Epithelial cell of proximal tubule (primary cell): ENCODE measurements at places on chromosomes 16 and 17. TPM values are rescaled to one million over a fixed set of nuclear protein-coding genes. Genes with fewer than 3 reads are reported as not detected.

Gene SHISA6
- total RNA-seq = not detected in 2 replicates

- DNase-seq = no peak
Measured at GRCh38 chr16:69223882-69224281, 36.9 kb downstream of the SNTB2 start.

Gene EFTUD2
- 78.1 and 129 TPM in 2 replicates for total RNA-seq

GRCh38 chr17:41653892-41654677 lies 29.7 kb upstream of the KRT17 start:
- DNase-seq = no peak

Gene GALK1
- total RNA-seq = 44.3 and 48.2 TPM in 2 replicates

- DNase-seq = no peak
Measured at GRCh38 chr17:40796846-40797245, 2.9 kb downstream of the KRT28 start.

DNA sequence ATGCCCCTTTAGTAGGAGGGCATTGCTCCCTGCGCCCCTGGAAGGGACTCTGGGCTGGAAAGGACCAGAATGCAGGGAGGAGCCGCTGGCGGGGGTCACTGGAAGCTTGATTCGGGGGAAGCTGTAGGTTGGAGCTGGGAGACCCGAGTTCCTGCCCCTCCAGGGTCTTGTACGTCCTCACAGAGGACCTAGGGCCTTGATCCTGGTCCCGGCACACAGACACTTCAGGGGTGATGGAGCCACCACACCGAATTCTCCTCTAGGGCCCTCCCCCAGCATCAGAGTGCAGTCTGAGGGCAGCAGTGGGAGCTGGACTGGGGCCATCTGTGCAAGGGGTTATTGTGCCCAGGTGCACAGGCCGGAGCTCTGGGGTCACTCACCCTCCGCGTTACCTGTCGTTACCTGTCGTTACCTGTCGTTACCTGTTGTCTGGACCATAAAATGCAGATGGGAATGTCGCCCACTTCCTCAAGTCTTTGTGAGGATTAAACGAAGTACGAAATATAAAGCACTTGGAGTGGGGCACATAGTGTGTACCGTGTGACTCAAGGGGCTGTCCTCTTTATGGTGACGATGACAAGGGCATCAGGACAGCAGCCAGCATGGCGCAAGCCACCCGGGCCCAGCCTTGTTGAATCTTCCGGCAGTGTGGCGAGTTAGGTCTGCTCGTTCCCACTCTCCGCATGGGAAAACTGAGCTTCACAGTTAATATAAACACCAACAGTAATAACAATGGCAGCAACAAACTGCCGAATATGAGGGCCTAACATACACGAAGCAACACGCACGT lies 48.6 kb downstream of the CMIP start:
- no peak for DNase-seq

- no peak for DNase-seq
Measured at GRCh38 chr16:47309581-47310312, 151.1 kb downstream of the ITFG1 start.

DNA sequence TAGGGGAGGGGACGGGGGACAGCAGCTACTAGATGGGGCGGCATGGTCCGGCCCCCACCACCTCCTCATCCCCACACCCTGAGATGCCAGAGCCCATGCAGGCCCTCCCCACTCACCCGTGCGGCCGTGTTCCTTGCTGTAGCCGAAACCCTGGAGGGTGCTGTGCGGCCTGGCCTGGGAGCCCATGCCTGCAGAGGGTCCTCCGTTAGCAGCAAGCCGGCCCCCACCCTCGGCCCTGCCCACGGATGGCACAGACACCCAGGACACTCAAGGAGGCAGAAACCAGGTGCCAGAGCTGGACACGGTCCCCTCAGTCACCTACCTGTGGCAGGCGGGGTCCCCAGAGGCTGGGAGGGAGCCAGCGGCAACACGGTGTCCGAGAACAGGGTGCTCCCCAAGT lies 5.5 kb downstream of the TEPSIN start:
- no peak for DNase-seq

Gene TAC4
- total RNA-seq = not detected in 2 replicates

GRCh38 chr16:46607529-46607928 lies 13.7 kb downstream of the SHCBP1 start:
- DNase-seq = peak; percentile 31

GRCh38 chr16:54375071-54375470 lies 88.5 kb upstream of the IRX3 start:
- DNase-seq = no peak

- peak; percentile 74 for DNase-seq
Measured at GRCh38 chr16:12188061-12188934, 211.8 kb downstream of the SNX29 start.

- no peak for DNase-seq
Measured at GRCh38 chr16:86002178-86002900, 103.4 kb downstream of the IRF8 start.

Gene GAS2L2
- not detected in 2 replicates for total RNA-seq

DNA sequence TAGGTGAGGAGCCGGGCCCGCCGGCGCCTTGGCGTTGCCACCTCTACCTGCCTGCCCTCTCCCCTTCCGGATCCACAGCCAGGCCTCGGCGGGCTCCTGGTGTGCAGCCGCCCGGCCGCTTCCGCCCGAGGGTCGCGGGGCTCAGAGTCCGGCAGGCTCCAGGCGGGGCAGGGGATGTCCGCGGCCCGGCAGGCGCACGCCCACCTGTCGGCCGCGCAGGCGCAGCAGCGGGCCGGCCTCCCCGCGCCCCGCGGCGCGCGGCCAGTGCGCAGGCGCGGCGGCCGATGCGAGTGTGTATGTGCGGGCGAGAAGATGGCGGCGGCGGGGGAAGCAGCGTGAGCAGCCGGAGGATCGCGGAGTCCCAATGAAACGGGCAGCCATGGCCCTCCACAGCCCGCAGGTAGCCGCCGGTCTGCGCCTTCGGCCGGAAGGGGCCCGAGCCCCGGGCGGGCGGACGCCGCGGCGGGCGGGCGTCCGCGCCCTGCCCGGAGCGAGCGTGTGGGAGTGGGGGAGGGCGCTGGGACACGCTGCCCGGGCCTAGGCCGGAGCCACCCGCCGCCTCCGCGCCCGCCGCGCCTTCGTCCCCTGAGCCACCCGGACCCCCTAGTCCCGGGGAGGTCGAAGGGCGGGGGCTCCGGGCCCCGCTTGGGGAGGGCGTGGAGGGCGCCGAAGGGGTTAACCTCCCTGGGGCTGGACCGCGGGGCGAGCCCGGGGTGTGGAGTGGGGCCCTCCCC lies at the start of gene USP10:
Gene USP10, plus strand, starts transcription at position 289 of the 734 bp plus-strand sequence. Its CDS starts 91 bp downstream, at position 380.
- no peak for DNase-seq

Gene CACNG1
- total RNA-seq = not detected in 2 replicates

Gene TPSG1
- not detected in 2 replicates for total RNA-seq

DNA sequence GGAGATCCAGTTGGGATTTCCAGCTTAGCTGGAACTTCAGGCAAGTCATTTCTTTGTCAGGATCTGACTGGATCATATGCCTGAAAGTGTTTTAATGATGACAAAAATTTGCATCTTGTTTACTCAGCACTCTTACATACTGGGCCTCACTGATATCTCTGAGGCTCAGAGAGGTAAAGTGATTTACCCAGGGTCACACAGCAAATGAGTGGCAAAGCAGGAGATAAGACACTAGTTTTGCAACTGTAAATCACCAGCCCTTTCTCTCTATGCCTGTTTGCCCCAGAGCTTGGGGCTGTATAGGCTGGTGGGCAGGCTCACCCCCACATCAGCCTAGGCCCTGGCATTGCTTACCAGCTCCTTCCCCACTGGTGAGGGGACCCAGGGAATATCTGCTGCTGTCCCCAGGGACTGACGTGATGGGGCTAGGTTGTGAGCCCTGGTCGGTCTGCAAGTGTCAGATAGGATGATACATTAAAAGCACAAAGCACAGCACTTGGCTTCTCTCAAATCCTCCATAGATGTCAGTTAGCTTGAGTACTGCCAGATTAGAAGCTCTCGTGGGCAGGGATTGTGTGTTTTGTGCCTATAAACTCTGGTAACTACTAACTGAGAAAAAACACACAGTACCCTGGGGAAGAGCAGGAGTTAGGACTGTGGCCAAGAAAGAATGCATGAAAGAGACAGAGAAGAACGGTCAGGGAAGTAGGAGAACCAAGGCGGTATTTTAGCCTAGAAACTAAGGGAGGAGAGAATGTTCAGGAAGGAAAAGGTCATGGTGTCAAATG lies 165.4 kb downstream of the COPRS start:
- no peak for DNase-seq

- DNase-seq = no peak
Measured at GRCh38 chr17:6120351-6120750, 50.2 kb downstream of the WSCD1 start.

Gene TMC5
- 0.35 and 0.36 TPM in 2 replicates for total RNA-seq

- no peak for DNase-seq
Measured at GRCh38 chr17:48754500-48755261, 26.1 kb upstream of the HOXB13 start.

Gene FUS
- 67.2 and 83.8 TPM in 2 replicates for total RNA-seq

GRCh38 chr16:87407511-87408112 lies 15.5 kb downstream of the MAP1LC3B start:
- DNase-seq = peak; percentile 78

- DNase-seq = peak; percentile 92
Measured at GRCh38 chr17:62188713-62189112, 123.6 kb upstream of the MED13 start.

GRCh38 chr16:5633845-5634440 lies 536.3 kb upstream of the EEF2KMT start:
- DNase-seq = no peak

GRCh38 chr17:40779181-40779909 lies 3.0 kb downstream of the KRT27 start:
- no peak for DNase-seq

Gene PRSS33
- not detected in 2 replicates for total RNA-seq

Gene MPP2
- 2.5 and 14.1 TPM in 2 replicates for total RNA-seq

Gene KCNH6
- total RNA-seq = not detected in 2 replicates

- no peak for DNase-seq
Measured at GRCh38 chr17:42098730-42099399, 592 bp upstream of the ZNF385C start.

- no peak for DNase-seq
Measured at GRCh38 chr16:13322336-13322735, 420.9 kb downstream of the SHISA9 start.

DNA sequence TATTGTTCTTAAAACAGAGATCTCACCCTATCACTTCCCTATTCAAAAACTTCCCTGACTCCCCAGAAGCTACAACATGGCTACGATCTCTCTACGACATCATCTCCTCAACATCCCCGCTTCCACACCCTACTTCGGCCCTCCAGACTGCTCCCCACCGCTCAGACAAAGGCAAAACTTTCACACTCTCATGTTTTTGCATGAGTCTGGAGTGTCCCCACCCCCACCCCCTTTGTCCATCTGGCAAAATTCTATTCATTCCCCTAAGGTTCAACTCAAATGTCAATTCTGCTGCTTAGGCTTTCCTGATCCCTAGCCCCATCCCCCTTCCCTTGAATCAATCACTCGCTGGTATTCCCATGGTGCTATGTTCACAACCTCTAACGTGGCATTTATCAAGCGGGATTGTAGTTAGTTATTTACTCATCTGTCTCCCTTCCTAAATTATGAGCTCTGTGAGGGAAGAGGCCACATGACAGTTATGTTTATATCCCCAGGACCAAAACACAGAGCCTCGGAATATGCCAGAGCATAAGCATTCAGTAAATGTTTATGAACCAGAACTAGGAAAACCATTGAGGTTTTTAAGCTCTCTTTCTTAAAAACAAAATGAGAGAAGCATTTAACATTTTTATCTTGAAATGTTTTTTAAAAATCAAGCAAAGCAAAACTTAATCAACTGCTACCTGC lies 55.9 kb downstream of the STX8 start:
- no peak for DNase-seq

Gene ADAMTS18
- under 0.01 and 0.98 TPM in 2 replicates for total RNA-seq

DNA sequence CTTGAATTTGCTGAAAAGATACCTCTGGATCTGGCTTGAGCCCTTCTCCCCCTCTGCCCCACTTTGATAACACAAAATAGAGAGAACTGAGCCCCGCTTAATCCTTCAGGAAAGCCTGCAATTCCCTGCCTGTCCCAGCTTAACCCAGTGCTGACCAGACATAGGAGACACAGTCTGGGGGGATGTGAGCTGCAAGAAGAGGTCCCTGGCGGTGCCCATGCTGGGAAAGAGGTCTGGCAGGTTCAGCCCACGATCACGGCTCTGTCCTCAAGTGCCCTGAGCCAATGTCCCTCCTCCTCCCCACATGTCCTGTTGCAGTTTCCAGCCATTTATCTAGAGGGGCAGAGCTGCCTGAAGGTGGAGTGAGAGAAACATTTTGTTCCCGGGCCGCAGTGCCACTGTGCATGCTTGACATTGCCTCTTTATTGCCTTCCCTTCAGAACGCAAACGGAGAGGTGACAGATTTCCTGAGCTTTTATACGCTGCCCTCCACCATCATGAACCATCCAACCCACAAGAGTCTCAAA lies 29.0 kb downstream of the PLCD3 start:
- DNase-seq = no peak

DNA sequence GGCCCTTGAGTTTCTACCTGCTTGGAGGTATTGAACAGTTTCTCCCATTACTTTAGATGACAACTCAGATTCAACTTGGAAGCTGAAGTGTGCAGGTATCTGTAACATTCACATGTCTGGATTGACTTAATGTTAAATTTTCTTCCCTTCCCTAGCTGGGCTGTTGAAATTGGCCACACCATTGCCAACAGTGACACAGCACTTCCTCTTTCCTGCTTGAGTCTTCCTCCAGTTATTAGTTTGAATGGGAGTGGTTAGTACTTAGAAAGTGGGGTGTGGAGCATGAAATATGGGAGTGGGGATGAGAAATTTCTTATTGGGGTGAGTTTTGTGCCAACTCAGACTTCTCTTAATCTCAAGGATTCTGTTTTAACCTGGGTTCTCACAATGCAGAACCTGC lies 454.9 kb downstream of the KCNJ2 start:
- no peak for DNase-seq

Gene EME2
- total RNA-seq = 7.5 and 14.0 TPM in 2 replicates

Gene ALOX12B
- total RNA-seq = 0.35 TPM in 1 of 2 replicates, not detected in the other

DNA sequence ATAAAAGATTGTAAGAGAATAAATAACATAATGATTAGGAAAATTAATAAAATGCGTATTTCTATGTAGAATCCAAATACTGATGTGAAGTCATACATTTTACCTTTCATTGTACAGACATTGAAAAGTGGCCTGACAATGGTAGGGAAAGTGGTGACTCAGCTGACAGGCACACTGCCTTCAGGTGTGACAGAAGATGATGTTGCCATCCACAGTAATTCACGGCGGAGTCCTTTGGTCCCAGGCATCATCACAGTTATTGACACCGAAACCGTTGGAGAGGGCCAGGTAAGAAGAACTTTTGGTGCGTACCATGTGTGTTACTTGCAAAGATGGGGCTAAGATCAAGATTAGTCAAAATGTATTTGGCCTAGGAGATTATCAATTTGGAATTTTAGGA lies 232.8 kb downstream of the BCAS3 start:
- no peak for DNase-seq

DNA sequence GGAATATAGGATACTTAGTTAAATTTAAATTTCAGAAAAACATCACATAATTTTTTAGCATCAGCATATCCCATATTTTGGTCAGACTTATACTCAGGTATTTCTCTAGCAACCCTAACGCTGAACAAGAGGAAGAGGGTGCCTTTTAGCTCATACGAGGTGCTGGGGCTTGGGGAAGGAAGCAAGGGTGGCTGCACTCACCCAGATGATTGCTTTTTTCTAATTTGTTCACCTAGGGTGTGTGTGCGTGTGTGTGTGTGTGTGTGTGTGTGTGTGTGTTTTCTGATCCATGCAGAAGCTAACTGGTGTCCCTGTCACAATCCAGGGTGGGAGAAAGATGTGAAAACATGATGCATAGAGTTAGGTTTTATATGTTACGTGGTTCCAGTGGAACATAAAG lies 81.2 kb downstream of the WNT3 start:
- no peak for DNase-seq

- DNase-seq = no peak
Measured at GRCh38 chr17:77315551-77316190, 174.9 kb downstream of the SEC14L1 start.
